ENCODE measurements at places on chromosomes 5 and 9.

- no peak for DNase-seq
Observed at GRCh38 chr5:6705959-6706358, 7.3 kb upstream of the TENT4A start.

- no peak for DNase-seq
Observed at GRCh38 chr9:131839281-131840084, 99.6 kb upstream of the RAPGEF1 start.

DNA sequence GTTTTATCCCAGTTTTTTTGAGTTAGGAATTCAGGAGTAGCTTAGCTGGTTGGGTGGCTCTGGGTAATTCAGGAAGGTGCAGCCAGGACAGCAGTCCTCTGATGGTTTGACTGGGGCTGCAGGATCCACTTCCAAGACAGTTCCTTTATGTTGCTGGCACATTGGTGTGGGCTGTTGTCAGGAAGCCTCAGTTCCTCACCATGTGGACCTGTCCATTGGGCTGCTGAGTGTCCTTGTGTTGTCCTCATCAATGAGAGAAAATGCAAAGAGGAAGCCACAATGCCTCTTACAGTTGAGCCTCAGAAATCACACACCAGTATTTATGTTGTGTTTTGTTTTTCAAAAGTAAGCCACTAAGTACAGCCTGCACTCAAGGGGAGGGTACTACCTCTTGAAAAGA lies 140.9 kb downstream of the MAST4 start:
- DNase-seq = no peak

GRCh38 chr5:170300361-170301013 lies 2.9 kb upstream of the LCP2 start:
- no peak for DNase-seq

DNA sequence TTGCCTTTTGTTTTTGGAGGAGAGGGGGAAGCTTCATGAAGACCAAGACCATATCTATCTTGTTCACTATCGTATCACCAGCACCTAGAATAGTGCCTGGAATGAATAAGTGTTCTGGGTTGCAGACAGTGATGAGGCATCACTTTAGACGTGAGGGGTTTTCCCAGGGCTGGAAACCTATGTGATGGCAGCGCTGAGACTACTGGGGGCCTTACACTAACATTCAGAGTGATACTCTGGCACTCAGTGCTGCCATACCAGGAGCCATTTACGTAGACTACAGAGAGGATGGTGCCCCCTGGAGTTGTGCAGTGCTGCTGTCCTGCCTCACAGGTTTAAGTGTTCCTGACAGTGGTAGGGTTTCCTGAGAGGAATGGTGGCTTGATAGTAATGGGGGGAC lies 6.9 kb downstream of the CCL19 start:
- no peak for DNase-seq

DNA sequence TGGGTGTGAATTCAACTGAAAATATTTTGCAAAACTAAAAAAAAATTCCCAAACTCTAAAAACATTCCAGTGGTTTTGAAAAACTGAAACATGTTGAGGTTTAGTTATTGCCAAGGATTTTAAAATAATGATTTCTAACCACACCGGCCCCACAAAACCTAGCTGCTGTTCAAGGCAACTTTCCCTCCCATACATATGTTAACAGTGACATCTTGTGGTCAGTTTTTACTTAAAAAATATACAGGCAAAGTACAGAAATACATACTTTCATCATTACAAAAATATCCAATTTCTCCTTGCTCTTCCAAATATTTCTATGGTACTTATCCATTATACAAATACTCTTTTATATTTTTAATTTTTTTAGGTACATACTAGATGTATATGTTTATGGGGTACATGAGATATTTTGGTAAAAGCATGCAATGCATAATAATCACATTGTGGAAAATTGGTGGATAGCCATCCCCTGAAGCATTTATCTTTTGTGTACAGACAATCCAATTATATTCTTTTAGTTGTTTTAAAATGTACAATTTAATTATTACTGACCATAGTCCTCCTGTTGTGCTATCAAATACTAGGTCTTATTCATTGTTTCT lies 34.4 kb upstream of the MRPS30 start:
- no peak for DNase-seq

- no peak for DNase-seq
Observed at GRCh38 chr9:37732952-37733351, 20.7 kb upstream of the TRMT10B start.

DNA sequence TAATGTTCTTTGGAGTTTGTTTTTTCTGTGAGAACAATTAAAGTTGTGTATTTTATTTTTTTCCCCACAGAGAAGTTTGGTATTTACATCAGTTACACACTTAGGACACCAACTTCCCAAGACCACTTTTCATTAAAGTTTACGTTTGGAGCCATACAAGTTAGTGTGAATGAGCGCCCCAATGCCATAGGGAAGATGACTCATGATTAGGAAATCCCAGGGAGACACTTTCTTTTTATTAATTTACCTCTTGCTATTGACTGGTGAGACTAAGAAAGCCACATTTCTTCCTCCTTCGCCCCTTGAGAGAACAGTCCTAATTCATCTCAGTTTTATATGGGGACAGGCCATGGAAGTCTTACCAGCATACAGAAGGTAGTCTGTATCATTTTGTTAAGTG lies 57.1 kb downstream of the EDIL3 start:
- DNase-seq = no peak

GRCh38 chr5:10195301-10195700 lies 54.4 kb downstream of the ATPSCKMT start:
- DNase-seq = no peak

DNA sequence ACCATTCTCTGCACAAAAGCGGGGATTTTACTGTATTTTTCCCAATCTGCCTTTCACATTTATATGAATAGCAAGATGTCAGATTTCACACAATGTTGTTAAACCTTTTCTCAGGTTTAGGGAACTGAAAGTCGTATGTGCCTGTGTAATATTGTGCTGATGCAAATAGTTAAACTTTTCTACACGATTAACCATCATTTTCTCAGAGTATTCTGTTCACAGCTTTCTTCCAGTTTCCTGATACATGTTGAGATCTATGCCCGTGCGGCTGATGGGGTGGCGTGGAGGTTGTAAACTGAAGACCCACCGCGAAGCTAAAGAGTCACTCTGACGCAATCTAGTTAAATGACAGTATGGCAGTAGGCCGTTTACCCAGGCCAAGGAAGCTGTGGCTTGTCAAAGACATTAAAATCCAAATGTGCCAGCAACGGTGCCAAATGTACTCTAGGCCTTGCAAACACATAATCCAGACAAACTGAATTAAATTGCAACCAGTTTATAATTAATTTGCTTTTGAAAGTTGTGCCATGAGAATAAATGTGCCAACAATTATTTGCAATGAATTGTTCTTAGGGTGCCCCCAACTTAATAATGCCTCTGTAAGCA lies 145.7 kb downstream of the EBF1 start:
- DNase-seq = no peak
